NCI-H460 (cell line): ENCODE measurements at places on chromosomes 7 and 10. TPM values are rescaled to one million over a fixed set of nuclear protein-coding genes. Genes with fewer than 3 reads are reported as not detected.

MKI67 gene
- total RNA-seq: 26.0 and 29.7 TPM in 2 replicates

DNA sequence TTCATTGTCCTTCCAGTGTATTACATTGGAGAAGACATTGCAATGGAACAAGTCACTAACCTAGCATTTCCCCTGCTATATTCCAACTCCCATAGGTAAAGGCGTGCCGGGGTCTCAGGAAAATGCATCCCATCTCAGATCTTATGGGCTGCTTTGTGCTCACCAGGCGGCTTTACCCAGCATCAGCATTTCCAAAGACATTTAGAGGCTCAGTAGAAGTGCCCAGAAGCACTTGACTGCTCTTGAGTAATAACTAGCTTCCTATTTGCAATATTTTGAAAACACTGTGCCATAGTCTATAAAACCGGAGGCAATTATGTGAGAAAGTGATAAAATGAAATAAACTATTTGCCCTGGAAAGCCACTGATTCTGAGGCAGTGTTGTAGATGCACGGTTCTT is 415.0 kb upstream of the NPVF start:
- DNase-seq: no peak

DNA sequence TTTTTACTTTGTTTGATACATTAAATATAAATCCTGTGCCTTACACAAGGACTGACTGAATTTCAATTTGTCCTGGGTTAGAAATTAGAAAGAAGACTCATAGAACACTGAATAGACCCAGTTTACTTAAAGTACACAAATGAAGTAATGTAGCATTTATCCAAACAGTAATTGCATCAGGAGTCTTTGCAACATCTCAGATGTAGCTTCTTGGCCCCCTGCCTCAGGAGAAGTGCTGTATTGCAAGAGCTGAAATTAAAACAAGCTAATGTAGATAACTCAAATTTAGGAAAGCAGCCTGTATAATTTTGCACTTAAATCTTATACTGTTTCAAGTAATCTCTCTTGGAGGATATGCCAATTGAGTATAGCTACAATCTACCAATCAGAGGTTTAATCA is 54.3 kb upstream of the KCND2 start:
- DNase-seq: no peak

DNA sequence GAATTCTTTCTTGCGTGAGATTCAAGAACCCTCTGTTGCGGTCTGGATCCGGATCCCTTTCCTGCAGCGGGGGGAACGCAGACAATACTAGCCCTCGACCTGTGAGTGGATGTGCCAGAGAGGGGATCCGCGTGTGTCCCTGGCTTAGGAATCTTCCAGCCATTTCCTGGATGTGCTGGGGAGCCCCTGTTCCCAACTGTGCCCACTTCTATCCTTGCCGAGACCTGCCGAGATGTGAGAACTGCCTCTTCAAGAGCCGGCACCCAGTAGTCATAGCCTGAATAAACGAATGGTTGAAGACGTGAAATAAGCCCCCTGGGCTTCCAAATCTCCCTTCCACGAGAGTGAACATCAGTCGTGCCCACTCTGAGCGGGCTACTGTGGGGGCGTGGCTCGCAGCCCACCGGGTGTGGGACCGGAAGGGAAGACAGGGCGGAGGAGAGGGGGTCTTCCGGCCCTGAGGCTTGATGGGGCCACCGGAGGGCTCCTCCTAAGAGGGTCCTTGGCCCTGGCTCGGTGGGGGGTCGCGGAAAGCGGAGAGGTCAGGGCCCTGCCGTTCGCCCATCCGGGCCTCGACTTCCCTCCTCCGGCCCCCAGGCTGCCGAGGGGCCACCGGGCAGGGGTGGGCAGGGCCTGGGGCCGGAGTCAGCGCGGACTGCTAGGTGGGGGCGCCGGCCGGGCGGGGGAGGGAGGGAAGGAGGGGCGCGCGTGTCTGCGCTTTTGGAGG is 1.3 kb upstream of the CCDC136 start:
- DNase-seq: no peak

FAM131B gene
- total RNA-seq: 0.06 and 0.10 TPM in 2 replicates
